ENCODE measurements at places on chromosomes 2 and 18. TPM values are rescaled to one million over a fixed set of nuclear protein-coding genes. Genes with fewer than 3 reads are reported as not detected.
A peak's percentile ranks its signal among the peaks of the same experiment; 100 is the strongest.

The NLRC4 gene
- polyA plus RNA-seq: not detected

The ZNF397 gene
- polyA plus RNA-seq: 3.2 TPM

The CTNNA2 gene
- polyA plus RNA-seq: not detected

The ADNP2 gene
- 5.6 TPM for polyA plus RNA-seq

DNA sequence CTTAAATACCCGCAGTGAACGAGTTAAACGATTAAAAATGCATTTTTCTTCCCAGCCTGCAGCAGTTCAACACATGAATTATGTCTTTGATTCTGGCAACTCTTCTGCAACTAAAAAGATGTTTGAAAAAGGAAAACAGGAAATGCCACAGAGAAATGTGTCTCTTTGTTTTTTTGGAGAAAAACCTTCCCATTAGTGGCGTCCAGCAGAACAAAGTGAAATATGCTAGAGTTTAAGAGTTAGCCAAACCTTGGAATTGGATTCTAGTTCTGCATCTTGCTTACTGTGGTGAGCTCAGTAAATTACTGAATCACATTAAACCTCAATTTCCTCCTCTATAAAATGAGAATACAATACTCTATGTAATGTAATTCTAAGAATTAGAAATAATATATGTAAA, 900.2 kb upstream of the ACVR2A start:
- no peak for DNase-seq

GRCh38 chr2:23073671-23074070, 311.3 kb upstream of the KLHL29 start:
- DNase-seq: no peak

The GALNT3 gene
- 0.76 TPM for polyA plus RNA-seq

The FAM228A gene
- not detected for polyA plus RNA-seq

The CCBE1 gene
- polyA plus RNA-seq: 64.8 TPM

- DNase-seq: no peak
These were observed 1127.1 kb upstream of the DDX18 start for GRCh38 chr2:116687371-116687770.

The IL18RAP gene
- not detected for polyA plus RNA-seq

- no peak for DNase-seq
These were observed 21.5 kb upstream of the GNAL start for GRCh38 chr18:11667578-11667977.

- peak; percentile 7 for DNase-seq
These were observed 151.1 kb downstream of the MBP start for GRCh38 chr18:76981396-76981968.

DNA sequence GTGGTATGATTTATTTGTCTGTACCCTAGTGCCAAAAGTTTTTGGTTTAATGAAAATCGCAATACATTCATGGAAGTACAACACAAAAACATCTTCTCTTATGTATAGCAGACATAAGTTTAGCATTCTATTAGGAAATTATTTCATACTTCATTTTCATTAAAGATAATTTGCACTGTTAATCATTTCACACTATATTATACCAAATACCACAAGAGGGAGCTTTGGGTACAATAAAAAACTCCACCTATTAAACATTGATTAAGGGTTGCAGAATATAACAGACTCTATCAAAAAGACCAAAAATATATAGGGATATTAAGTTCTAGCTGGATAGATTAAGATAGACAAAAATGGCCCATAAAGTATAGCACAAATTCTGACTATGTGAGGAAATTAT, 79.0 kb downstream of the SLC66A3 start:
- DNase-seq: peak; percentile 28

DNA sequence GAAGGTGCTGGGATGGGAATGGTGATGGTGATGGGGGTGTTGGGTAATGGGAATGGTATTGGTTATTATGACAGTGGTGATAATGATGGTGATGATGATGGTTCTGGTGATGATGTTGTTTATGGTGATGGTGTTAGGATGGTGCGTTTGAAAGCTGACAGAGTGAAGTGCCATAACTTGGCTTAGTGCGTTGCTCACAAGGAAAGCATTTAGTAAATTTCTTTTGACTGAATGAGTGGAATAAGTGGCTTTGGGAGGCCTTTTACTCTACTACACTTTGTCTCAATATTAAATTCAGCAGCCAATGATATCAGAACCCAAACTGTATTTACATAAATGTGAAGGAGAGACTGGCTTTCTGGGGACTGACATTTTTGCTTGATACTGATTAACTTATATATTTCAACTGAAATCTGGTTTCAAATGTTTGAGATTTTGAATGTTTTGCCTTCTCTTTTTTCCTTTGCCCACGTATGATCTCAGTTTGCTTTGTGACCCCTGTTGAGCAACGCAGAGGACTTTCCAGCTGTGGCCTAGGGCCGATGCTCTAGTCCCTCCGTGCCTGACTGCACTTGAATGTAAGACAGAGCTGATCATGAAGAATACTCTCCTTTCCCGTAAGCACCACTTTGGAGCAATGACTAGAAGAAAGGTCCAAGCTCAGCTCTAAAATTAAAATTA, 128.5 kb upstream of the SH3BP4 start:
- no peak for DNase-seq

GRCh38 chr2:150698016-150698661, 210.7 kb upstream of the RND3 start:
- peak; percentile 58 for DNase-seq

GRCh38 chr2:118010473-118010872, 3.4 kb downstream of the CCDC93 start:
- no peak for DNase-seq

The NTSR2 gene
- not detected for polyA plus RNA-seq

GRCh38 chr2:30266051-30266621, 34.8 kb downstream of the LBH start:
- DNase-seq: no peak

The IL18R1 gene
- 0.14 TPM for polyA plus RNA-seq

The AGXT gene
- not detected for polyA plus RNA-seq

- no peak for DNase-seq
These were observed 28.5 kb downstream of the PIKFYVE start for GRCh38 chr2:208294482-208295024.

DNA sequence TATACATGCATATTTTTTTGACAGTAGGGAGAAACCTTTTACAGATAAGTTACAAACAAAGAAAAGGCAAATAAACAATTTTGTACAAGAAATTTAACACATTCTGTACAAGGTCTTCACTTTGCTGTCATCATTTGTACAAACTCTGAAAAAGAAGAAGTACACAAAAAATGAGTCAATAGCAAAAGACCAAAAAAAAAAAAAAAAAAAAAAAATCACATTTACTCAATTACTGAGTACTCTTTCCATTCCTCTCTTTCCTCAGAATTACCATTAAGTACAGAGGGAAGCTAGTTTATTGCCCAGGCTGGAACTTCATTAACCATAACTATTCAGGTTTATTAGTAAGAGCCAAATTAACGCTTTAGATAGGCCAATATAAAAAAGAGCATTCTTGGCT, 5.6 kb upstream of the STPG4 start:
- no peak for DNase-seq

- peak; percentile 8 for DNase-seq
These were observed 86.0 kb downstream of the MAPRE2 start for GRCh38 chr18:35127201-35127600.

The ONECUT2 gene
- 0.01 TPM for polyA plus RNA-seq

DNA sequence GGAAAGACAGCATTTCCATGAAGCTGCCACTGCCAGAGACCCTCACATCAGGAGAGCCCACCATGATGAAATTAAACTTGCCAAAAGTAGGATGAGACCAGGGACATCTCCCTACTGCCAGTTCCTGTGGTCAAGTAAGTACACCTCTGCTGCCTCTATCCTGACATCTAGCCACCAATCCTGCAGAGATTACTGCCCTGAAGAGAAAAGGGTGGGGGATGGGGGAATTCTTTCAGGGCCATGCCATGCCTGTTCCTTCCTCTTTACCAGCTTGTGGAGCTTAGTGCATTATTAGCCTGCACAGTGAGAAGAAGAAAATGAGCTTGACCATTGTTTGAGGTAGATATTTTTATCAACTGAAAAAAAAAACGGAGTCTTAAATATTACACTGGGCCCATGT, 397.2 kb upstream of the CDH2 start:
- DNase-seq: no peak

The SKOR2 gene
- not detected for polyA plus RNA-seq

DNA sequence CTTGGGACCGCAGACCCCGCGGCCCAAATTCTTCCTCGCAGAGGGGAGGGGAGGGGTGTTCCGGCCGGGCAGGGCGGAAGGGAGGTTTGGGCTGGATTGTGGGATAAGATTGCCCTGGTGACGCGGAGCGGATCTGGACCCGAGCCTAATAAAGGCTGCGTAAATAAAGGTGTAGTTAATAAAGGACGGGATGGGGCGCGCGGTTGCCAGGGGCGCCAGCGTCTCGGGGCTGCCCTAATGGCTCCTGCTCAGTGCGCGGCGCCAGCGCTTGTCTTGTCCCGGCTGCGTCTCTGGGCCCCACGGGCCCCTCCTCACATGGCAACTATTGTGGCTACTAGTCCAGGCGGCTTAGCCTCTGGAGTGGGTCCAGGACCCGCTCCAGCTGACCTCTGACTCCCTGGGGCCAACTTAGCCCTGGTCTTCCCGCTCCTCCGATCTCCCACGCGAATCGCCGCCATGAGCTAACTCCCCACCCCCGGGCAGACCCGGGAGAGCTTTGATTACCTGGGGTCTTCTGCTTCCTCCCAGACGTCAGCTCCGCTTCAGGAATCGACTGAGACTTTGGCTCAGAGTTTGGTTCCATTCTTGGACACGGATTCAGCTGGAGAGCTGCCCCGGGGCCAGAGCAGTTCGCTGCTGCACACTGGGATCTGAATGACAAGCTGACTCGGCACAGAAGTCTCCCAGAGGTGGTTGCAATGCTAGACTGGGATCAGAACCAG, 36.5 kb downstream of the SLC25A52 start:
- no peak for DNase-seq

The CEP68 gene
- polyA plus RNA-seq: 5.5 TPM

DNA sequence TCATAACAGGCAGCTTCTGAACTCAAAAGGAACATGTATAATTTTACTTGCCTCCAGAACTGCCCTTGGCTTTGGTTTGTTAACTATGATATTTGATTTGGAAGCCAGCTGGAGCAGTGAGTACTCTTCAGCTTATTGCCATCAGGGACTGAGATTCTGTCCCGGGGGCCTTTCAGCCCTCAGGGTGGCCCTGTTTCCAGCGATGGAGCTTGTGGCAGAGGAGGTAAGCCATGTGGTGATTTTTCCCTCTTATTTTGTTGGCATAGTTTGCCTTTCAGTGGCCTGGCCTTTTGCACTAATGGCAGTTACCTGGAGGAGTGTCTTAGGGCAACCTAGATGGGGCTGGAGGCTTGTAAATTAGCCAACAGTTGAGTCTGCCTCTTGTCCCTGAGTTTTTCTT, 1955.0 kb upstream of the LRRTM1 start:
- DNase-seq: no peak

- no peak for DNase-seq
These were observed 184.4 kb downstream of the MYO3B start for GRCh38 chr2:170362313-170362870.

GRCh38 chr2:63378589-63378988, 209.7 kb downstream of the WDPCP start:
- DNase-seq: no peak

DNA sequence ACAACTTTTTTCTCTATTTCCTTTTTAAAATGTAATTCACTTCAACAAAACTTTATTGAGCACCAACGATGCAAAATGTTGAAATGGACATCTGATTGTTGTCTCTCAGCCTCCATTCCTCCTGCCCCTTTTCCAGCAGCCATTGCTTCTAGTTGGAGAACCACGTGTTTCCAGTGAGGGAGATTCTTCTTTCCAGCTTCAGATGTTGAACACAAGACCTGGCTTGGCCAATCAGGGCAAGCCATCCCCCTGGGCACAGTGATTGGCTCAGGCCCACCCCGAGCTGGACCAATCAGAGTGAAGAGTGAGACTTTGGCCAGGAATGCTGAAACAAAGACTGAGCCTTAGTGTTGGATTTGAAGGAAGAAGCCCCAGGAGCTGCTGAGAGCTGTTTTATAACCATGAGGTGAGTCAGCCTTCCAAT, 59.0 kb downstream of the E2F6 start:
- peak; percentile 93 for DNase-seq

The PPIG gene
- polyA plus RNA-seq: 16.7 TPM

DNA sequence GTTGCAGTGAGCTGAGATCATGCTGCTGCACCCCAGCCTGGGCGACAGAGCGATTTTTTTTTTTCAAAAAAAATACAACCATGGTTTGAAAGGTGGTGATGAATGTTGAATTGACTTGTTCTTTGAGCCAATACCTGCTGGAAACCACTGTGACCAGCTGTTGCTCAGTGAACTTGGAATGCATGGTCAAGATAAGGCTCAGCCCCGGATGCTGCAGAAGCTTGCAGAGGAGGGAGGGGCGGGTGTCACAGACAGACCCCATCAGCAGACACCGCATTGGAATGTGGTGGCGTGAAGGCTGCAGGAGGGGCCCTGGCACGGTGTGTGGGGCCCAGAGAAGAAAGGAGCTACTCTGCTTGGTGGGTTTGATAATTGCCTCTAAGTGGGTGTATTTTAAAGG, 91.6 kb downstream of the ITGB1BP1 start:
- peak; percentile 66 for DNase-seq

DNA sequence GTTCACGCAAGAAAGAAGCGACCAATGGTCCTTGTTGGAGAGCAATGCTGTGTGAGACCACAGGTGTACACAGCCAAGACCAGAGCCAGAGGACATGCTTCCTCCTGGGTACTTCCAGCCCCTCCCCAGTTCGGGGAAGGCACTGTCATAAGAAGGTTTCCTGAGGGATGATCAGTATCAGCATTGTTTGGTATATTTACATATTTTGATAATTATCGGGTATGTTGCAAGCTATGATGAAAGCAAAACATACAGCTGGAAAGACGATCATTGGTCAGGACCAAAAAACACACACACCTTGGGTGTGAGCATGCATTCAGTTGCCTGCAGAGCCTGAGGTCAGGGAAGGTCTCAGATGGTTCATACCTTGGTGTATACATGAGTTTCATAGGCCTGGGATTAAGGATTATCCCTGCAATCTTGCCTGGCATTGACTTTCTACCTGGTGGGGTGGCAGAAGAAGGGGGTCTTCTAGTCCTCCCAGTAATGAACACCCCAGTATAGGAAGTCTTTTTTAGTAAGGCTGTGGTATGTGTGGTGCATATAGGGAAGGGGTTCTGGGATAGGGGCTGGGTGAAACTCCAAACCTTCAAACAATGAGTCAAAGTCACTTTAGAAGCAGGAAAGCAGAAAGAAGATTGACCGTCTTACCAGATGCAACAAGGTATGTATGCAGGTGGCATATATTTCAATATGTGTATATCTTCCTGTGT, 2.9 kb downstream of the SERPINB2 start:
- DNase-seq: no peak

The PLA2R1 gene
- 0.24 TPM for polyA plus RNA-seq

GRCh38 chr2:137220438-137220993, 455.2 kb downstream of the THSD7B start:
- DNase-seq: peak; percentile 0

DNA sequence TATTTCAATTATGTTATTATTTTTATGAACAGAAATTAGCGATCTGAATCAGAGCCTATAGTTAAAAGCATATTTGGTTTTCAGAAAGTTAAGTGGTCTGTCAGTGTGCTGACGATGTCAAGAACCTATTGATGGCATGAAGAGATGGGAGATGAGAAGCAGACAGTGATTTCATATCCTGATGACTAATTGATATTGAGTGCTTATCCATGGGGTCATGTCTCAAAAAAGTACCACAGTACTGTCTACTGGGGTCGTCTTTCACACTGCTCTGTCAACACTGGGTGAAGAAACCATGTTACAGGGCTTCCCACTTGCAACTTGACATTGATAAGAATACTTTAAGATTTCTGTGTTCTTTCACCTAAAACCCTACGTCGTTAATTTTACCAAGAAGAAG, 297.1 kb downstream of the AFF3 start:
- no peak for DNase-seq

Measured in IMR-90 (cell line).